ENCODE measurements at places on chromosomes 6 and 20.

DNA sequence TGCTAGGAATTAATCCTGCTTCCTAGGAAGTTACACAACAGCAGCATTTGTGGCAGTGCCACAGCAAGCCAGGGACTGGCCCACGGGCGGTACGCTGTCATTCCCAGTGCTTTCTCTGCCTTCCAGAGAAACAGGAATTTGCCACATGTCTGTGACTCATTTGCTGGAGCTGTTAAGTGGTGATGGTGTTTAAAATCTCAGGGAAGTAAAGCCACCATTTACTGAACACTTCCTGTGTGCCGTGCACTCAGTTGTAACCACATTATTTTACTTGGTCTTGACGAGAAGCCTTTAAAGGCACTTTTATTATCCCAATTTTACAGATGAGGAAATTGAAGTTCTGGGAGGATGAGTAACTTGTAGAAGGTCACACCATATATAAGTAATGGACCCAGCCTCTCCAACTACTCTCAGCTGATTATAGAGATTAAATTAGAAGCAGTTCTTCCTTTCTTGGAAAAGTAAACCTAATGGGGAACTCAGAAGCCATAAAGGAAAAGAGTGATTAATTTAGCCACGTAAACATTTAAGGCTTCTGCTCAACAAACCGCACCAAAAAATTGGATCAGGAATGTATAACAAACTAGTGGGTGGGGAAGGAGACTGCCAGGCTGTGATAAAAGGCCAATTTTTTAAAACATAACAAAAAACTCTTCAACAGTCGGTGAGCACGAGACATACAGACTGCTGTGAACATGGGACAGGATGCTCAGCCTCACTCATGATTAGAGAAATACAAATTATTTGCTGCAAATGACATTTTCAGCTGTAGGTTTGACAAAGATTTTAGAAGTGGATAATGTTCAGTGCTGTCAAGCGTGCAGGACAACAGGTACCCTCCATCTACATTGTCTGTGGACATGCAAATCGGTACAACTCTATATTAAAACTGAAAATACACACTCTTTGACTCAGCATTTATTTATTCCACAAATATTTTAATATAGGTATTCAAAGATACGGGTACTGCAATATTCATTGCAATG lies 311.2 kb downstream of the NRN1 start:
- no peak for DNase-seq

GRCh38 chr20:53150532-53150931 lies 178.4 kb downstream of the TSHZ2 start:
- DNase-seq, result no peak

DNA sequence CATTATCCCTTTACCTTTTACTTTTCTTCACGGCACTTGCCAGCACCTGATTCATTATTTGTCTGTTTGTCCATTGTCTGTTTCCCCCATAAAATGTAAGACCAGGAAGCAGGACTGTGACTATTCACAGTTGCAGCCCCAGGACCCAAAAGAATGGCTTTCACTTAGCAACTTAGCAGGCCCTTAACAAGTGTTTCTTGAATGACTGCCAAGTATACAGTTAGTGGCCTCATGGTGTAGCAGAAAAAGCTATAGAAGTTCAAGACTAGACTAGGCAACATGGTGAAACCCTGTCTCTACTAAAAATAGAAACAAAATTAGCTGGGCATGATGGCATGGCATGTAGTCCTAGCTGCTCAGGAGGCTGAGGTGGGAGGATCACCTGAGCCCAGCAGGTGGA lies 4.3 kb downstream of the SLC26A8 start:
- no peak for DNase-seq

GRCh38 chr6:116292553-116292952 lies 12.8 kb upstream of the TSPYL1 start:
- DNase-seq, result no peak

DNA sequence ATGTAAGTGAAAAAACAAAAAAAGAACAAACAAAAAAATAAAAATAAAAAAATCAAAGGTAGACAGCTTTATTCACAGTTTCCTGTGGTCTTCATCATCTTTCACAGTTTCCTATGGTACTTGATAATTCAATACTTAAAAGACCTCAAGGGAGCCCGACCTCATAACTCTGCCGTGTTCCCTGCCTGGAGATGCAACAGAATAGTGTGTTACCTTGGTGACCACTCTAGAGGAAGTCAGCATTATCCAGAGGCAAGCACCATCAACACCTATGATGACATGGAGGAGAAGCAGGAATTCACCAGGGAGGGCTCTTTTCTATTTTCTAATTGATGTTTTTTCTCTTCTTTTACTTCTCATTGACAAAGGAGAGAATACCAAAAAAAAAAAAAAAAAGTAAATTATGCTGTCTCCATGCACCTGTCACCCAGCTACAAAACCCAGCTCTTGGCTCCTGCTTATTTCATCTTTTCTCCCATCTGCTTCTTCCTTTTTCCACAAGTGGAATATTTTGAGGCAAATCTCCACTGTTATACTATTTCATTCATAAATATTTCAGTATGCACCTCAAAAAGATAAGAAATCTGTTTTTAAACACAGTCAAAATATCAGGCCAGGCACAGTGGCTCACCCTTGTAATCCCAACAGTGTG lies 95.8 kb upstream of the STXBP5 start:
- no peak for DNase-seq

DNA sequence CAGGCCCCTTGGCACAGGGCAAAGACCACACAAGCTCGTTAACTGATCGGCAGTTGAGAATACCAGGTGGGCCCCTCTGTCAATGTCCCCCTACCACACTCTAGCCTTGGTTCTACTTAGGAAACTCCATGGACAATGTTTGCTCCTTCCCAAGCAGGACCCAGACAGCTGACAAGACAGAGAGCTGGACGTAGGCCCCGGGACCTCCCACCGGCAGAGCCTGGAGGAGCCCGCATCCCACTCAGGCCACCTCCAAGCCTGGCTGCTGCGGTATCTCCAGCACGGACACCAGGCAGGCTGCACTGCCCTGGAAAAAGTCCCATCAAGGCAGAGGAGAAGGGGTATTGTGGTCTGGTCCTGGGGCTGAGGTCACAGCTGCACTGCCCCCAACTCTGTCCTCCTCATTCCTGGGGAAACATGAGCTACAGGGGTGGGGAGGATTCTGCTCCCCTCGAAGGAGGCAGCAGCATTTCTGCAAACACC lies 6.2 kb upstream of the GRM4 start:
- DNase-seq, result no peak

DNA sequence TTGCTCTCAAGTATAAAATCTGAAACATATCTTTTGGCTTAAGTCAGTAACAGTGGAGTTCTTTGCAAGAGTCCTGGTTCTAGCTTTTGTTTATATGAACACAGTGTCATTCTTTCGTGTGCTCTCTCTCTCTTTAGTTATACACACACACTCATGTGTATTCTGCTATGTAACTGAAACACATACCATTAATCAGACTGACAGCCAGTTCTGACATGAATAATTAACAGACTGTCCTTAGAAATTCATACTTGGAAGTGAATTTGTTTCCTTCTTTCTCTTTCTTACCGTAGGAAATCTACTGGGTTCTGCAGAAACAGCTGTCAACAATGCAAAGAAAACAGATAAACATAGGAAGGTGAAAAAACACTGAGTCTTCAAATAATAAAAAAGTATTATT lies 2.5 kb downstream of the MCM9 start:
- no peak for DNase-seq

- no peak for DNase-seq
These were observed 21.1 kb upstream of the THEMIS start for GRCh38 chr6:127921982-127922381.

- DNase-seq, result no peak
These were observed 135.9 kb downstream of the AGPAT4 start for GRCh38 chr6:161137839-161138542.

DNA sequence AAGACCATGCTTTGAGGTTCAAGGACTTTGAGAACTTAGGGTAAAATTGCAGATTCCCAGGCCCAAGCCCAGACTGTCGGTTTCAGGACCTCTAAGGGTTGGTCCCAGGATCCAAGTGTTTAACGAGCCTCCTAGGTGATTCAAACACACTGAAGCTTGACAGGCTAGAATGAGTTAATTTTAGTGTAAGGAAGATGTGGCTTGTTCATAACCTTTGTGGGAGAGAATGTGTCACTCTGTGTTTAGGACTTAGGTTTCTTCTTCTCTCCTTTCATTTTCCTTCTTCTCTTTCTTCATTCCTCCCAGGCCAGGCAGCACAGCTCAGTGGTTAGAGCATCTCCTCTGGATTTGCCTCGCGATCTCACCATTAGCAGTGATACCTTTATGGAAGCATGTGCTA lies 104.8 kb upstream of the KCNG1 start:
- DNase-seq, result no peak

- DNase-seq, result no peak
These were observed 167.2 kb upstream of the KCNG1 start for GRCh38 chr20:51189814-51190782.

- peak; percentile 62 for DNase-seq
These were observed 9.7 kb upstream of the IRF4 start for GRCh38 chr6:381742-382461.

- DNase-seq, result no peak
These were observed at the start of gene TFAP2A for GRCh38 chr6:10414756-10415616. TFAP2A (minus strand) TSS chr6:10415074; CDS start chr6:10414991, 83 bp downstream.

GRCh38 chr20:62186887-62187866 lies 4.3 kb downstream of the MTG2 start:
- DNase-seq, result no peak

DNA sequence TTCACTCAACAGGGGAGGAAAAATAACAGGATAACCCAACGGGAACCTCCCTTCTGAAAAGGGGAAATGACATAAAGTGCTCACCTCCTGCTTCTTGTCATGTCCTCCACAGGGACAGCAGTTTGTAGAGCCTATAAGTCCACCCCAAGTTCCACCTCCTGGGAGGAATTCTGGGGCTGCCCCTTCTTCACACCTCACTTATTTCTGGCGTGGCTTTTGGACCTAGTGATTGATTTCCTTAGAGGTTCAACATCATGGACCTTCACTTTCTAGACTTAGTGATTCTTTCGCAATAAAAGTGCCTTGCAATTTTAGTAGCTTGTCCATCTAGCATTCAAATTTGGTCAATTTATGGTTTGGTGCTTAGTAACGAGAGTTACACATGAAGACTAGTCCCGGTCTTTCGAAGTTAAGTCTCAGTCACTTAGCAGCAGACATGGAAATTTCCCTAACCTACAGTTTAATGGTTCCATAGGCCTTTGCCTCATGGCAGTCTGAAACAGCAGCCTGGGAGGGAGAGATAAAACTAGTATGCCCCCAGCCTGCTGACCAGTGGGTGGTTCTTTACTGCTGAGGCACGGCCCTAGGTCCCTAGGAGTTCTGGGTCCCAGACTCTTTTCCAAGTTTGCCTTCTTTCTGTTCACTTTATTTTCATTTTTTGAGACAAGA lies 59.2 kb upstream of the CDKAL1 start:
- DNase-seq, result no peak

DNA sequence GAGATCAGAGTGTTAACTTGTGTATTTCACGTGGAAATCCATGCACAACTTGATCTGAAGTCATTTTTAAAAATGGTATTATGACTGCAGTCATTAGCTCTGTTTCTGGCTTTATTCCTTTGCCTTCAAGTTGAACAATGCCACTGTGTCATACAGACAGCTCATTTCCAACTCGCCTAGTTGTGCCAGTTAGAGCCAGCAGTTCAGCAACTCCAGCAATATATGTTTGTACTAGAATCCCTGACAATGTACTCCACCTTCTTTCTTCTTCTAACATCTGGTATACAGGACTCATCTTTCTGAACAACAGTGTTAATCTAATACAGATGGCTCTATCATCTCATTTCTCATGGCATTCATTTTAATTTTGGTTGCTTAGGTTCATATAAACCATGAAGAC lies 418.3 kb upstream of the POU3F2 start:
- no peak for DNase-seq

- DNase-seq, result no peak
These were observed 643.2 kb upstream of the NOX3 start for GRCh38 chr6:156098839-156099238.

DNA sequence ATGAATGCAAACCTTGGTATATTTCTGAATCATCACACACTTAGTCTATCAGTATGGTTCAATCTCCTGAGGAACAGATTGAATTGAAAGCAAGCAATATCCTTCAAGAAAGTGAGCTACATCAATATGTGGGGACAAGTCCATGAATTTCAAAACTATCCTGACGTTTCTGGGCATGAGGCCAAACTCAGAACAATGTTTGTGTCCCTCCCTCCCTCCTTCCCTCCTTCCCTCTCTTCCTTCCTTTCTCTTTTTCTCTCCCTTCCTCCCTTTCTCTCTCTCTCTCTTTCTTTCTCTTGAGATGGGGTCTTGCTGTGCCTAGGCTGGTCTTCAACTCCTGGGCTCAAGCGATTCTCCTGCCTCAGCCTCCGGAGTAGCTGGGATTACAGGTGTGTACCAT lies 27.9 kb upstream of the SYNCRIP start:
- no peak for DNase-seq

DNA sequence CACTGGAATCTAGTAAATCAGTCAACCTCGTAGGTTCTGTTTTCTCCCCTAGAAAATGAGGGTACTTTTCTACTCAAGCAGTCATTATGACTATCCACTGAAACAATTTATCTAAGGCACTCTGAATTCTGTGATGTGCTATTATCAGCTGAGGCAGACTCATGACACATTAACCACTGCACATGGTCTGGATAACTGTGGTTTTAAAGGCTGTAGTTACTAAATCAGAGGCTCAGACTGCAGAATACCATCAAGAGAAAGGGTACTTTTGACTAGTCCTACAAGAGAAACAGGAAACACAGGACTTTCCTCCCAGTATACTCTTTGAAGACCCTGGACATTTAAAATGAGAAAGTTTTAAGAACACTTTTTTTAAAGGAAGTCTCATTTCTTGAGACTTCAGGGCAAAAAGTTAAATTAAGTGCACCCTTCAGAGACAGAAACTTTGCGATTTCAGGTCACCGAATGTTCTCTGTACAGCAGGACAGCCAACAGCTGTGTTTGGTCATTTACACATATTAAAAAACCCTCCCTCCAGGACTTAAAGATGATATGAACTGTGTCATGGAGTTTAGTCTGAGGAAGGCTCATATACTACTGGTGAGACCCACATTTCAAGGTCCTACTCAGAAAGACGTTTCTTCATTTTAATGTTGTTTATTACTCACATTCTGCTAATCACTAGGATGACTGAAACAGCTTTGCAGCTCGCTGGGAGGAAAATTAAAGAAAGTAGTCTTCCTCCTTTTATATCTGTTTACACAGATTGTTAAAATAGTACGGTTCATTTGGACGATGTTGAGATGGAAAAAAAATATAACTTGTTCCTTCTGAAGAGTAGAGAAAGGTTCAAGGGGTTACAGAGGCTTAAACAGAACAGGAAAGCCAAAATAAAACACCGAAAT lies 19.9 kb downstream of the ATXN1 start:
- DNase-seq, result no peak

GRCh38 chr20:37941332-37941731 lies 38.4 kb downstream of the VSTM2L start:
- peak; percentile 33 for DNase-seq

- no peak for DNase-seq
These were observed 90.5 kb downstream of the SAMD3 start for GRCh38 chr6:130132286-130132701.
